CD4-positive, alpha-beta T cell (primary cell): ENCODE measurements at places on chromosomes 16 and 17.

DNA sequence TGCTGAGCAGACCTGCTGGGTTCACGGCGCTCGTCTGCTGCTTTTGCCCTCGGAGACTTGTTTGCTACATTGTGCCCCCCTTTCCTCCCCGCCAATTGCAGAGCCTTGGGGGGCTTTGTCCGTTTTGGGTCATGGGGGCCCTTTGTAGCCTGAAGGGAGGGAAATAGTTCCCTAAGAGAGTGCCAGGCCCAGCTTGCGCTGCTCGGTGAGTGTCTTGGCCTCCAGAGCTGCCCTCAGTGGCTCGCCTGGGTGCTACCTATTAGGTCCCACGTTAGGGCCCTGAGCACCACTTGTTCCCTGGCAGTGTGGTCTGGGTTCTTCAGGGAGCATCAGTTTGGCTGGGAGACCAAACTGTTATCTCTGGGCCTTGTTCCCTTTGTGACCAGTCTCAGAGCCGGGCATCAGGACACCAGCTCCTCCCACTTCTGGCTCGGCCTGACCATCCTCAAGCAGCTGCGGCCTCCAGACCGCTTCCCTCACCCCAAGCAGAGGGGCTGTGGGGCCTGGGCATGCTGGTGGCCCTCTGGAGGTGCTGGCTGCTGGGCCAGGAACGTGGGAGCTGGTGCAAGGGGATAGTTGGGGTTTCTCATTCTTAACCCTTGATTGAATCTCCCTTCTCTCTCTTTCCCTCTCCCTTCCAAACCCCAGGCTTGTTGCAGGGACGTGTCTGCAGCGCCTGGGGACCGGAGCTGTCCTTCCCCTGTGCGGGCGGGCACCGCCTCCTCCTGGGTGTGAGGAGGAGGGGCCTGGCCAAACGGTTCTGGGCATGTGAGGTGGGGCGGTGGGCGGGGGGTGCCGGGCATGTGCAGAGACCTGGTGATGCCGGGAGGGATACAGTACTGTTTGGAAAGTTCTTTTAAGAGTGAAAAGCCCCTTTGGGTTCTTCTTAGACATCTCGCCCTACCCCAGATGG lies 16.0 kb upstream of the ITGB4 start:
- no peak for DNase-seq

- DNase-seq, result no peak
Observed at GRCh38 chr17:68776451-68776850, 175.3 kb upstream of the FAM20A start.

DNA sequence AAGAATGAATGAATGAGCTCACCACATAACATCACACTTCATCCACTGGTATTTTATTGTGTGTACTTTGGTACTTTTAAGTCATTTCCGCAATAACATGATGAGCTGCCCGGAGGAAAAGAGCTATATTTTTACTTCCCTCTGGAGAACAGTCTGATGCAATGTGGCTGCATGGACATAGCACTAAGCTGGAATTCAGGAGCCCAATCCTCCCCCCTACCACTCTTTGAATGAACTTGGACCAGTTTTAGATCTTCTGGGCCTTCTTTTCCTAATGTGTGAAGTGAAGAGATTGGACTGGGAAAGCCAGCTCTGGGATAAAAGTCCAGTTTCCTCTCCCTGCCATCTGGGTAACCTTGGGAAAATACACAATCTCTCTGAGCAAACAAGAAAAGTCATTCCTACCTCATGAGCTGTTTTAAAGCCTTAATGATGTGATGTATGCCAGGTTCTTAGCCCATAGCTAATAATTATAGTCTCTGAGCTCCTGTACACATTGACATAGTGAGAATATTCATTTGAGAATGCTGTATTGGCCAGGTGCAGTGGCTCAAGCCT lies 79.3 kb downstream of the ABCC12 start:
- no peak for DNase-seq

- DNase-seq, result no peak
Observed at GRCh38 chr17:31598399-31598782, 206.9 kb downstream of the RAB11FIP4 start.

- DNase-seq, result peak; percentile 26
Observed at GRCh38 chr16:79639576-79640311, 39.2 kb upstream of the MAF start.

GRCh38 chr16:81940781-81941560 lies 70.3 kb downstream of the SDR42E1 start:
- DNase-seq, result no peak

DNA sequence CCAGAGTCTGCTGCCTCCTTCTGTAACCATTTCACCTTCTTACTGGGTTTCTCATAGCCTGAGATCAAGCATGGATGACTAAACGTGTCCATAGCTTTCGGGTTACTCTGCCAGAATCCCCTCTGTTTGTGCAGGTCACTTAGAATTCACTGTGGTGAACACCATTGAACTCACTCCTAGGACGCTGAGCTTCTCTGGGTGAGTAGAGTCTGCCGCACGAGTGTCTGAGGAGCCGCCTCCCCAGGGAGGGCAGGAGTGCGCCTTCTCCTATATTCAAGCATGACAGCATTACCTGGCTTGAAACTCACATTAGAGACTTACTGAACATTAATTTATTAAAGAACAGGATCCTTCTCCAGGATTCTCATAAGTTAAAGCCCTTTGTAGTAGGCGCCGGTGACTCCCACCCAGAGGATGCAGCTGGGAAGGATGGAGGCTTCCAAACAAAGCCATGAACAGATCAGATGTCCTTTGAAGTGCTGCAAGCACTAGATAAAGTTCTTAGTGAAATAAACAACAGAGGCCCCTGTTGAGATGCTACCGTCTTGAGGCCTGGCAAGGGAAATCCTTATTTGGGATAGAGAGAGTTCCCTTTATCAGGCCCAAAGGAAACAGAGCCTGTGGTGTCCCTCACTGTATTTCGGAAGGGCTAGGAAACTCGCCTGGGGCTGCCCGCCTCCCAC lies 144.6 kb upstream of the PLCG2 start:
- DNase-seq, result no peak

DNA sequence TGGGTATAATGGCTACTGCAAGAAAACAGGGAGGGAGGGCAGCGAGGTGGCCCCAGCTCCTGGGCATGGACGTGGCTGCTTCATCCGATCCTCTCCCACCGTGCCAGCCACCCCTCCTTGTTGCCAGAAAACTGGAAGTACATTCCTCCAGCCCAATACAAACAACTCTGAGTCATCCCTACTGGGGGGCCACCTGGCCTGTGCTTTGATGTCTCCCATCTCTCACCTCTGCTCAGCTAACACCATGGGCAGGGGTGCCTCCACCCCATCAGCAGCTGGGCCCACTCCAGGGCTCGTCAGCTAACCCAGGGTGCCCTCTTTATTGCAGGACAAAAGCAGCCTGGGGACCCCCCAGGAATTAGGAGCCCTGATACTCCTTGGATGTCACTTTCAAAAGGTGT lies 2.0 kb downstream of the RHBDF2 start:
- no peak for DNase-seq

- DNase-seq, result no peak
Observed at GRCh38 chr16:84314814-84315213, 20.1 kb downstream of the WFDC1 start.

- no peak for DNase-seq
Observed at GRCh38 chr16:87784812-87785211, 19.0 kb upstream of the KLHDC4 start.

- DNase-seq, result no peak
Observed at GRCh38 chr16:12871784-12872183, 29.6 kb upstream of the SHISA9 start.

DNA sequence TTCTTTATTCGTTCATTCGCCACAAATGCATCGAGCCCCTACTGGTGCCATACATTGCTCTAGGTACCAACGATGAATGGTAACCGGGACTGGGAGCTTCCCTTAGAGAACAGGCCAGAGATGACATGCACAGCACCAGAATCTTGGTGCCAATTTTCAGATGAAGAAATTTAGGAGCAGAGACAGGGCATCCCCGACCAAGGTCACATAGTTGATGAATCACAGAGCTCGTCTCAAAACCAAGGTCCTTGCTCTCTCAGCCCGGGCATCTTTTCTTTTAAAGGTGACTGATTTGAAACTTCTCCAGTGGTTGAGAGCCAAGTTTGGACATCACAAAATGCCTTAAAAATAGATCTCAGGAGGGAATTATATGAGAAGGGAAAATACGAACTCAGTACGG lies 73.2 kb upstream of the C16orf82 start:
- no peak for DNase-seq

DNA sequence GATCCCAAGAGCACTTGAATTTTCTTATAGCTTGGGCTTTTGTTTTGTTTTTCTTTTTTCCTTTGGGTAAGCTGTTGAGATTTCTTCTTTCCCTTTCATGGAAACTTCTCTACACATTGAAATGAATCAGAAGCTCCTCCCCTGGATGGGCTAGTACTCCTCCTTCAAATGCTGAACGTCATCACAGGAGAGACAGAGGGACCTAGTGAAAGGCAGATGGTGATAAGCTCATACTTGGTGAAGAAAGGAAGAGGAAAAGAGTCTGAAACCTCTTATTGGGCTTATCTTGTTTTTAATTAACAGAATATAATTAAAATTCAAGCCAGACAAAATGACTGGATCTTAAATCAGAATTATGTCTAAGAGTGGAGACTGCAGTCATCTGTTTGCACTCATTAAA lies 147.3 kb downstream of the SNX11 start:
- no peak for DNase-seq

- DNase-seq, result no peak
Observed at GRCh38 chr17:77097631-77098180, 43.1 kb upstream of the SEC14L1 start.

DNA sequence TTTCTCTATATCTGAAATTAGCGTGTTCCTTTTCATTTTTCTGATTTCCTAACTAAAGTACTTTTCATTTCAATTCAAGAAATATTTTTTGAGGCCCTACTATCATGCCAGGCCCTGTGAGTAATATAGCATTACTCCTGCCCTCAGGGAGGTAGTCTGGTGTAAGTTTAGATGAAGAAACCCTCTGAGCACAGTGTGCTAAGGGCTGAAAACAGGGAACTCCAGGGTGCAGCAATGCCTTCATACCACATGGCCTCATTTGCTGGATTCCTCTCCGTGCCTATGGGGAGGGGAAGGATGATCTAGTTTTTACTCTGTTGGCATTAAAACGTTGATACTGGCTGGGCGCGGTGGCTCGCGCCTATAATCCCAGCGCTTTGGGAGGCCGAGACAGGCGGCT lies 4.7 kb downstream of the COQ9 start:
- DNase-seq, result no peak

DNA sequence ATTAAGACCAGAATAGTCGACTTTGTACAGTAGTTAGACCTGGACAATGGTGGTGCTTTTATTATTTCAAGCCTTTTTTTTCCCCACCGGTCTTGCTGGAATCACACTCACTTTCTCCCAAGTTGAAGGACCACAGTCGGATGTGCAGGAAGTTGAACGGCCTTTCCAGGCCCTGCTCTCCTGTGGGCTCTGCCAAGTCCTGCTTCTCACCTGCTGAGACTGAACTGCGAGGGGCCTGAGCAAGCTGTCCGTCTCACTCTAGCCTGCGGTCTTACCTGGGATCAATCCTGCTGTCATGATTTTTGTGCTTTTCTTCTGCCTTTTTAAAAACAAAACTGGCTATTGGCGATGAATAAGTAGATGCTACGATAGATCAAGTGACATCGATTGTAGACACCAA lies 1.3 kb downstream of the TLCD3A start:
- DNase-seq, result no peak

- DNase-seq, result no peak
Observed at GRCh38 chr16:67206129-67206837, 7.4 kb downstream of the ELMO3 start.

DNA sequence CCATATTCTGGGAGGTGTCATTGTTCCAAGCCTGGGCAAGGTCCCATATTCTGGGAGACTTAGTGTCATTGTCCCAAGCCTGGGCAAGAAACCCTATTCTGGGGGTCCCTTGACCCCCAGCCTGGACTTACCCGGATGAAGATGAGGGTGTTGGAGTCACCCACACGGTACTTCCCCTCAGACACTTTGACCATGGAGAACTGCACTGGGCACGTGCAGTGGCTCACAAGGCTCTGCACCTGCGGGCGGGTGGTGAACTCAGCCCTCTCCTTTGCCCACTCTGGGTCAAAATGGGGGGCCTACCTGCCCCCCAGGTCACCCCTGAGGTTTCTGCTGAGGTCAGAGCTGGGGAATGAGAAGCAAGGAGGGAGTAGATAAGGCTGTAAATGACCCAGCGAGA lies 4.1 kb downstream of the GAS2L2 start:
- DNase-seq, result no peak

DNA sequence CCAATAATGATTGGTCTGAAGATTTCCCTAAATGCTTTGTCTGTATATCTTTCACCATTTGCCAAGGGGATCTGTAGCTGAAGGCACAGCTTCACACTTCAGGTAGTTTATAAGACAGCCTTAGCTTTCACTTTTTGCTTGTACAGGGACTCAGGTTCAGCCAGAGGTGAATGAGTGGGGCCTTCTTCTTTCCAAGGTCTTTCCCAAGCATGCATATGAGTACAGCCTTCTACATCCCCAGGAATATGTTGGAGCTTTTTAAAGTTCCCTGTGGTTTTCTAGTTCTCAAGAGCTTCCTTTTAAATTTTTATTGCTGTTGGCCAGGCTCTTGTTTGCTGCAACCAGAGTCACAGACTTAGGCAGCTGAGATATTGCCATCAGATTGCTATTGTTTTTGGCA lies 17.9 kb upstream of the SPDYE4 start:
- DNase-seq, result no peak

DNA sequence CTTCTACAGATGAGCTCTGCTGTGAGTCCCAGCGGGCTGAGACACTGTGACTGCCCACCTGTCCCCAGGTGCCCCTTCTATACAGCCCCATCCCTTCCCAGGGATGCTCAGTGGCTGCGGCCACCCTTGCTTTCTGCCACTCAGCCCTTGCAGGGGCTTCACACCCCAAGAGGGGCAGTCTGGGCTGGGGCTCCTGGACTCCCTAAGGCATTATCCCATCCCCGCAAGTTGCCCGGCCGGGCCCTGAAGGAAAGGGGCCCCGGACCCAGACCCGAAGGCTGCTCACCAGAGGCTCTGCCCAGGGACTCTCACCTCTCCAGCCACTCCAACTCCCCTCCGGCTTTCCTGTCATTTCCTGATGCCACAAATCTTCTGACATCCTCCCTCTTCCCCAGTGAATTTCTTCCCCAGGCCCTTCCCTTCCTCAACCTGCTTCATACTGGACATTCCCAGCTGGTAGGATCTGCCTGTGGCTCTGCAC lies 88.5 kb upstream of the TOB1 start:
- DNase-seq, result no peak

DNA sequence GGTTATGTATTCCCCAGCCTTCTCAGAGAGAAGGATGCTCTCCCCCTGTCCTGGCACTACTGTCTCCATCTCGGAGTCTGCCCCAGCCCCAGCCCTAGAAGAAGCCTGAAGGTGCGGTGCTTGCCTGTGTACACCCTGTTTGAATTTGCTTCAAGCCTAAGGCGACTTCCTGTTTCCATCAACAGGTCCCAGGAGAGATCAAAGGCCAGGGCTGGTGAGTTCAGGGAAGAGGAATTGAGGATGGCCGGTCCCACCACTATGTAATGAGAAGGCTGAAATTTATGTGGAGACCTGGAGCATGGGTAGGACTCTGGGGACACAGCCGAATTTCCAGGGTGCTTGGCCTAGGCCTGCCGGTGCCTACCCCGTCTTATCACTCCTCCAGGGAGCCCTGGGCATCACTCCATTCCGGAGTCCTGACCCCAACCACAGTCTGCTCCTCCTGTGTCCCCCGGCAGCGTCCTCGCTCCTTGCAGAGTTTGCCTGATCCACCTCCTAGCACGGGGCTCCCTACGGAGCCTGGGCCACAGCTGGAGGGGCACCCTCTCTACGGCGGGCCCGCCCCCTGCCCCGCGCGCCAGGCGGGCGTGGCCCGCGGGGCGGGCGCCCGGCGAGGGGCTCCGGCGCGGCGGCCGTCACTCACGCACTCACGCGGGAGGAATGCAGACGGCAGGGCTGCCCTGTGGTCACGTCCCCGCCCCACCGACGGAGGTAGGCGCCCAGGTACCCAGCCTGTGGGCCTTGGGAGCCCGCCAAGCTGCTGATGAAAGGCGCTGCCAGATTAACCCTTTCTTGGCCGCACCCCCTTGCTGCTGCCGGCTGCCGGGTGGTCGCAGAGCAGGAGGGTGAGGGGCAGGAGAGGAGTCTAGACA lies 53.8 kb upstream of the TAC4 start:
- no peak for DNase-seq
